ENCODE measurements at places on chromosomes 5 and 9. TPM values are rescaled to one million over a fixed set of nuclear protein-coding genes. Genes with fewer than 3 reads are reported as not detected.

C5orf58 gene
- polyA plus RNA-seq: 1.0 TPM

TRAF1 gene
- polyA plus RNA-seq: 6.5 TPM

GPRIN1 gene
- polyA plus RNA-seq: 7.0 TPM

FAM221B gene
- 0.10 TPM for polyA plus RNA-seq

EEIG1 gene
- polyA plus RNA-seq: 55.2 TPM

TNC gene
- 19.9 TPM for polyA plus RNA-seq

ANGPTL2 gene
- polyA plus RNA-seq: 15.5 TPM

CDKN2B gene
- 21.7 TPM for polyA plus RNA-seq

GRCh38 chr9:20236676-20237075 lies 385.6 kb downstream of the MLLT3 start:
- no peak overlapping the region for H3K27ac ChIP-seq
- no peak overlapping the region for H3K4me3 ChIP-seq
- no peak for DNase-seq
- no peaks in the 10 kb centered on the region for H3K36me3 ChIP-seq
- H3K27me3 ChIP-seq: no peaks in the 10 kb centered on the region

DNA sequence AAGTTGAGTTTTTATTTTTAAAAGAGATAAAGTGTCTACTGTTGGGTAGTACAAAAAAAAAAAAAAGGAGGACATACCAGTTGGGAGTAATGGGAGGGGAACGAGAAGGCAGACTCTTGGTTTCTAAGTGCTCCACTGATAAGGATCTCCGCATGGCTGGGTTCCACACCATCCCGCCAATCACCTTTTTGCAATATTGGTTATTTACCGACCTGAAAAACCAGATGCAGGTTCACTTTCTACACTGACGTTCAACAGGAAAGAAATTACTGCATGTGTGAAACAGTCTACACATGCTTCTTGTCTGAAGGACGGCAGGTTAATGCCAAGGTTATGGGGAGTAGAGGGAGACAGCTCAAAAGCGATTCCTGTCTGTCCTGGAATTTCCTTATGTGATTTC lies 75.5 kb downstream of the PTPN3 start:
- peaks cover 60% of the 10 kb centered on the region for H3K36me3 ChIP-seq
- no peak for DNase-seq
- H3K27ac ChIP-seq: no peak overlapping the region
- H3K4me1 ChIP-seq: no peaks in the 10 kb centered on the region
- H3K27me3 ChIP-seq: no peaks in the 10 kb centered on the region

DNA sequence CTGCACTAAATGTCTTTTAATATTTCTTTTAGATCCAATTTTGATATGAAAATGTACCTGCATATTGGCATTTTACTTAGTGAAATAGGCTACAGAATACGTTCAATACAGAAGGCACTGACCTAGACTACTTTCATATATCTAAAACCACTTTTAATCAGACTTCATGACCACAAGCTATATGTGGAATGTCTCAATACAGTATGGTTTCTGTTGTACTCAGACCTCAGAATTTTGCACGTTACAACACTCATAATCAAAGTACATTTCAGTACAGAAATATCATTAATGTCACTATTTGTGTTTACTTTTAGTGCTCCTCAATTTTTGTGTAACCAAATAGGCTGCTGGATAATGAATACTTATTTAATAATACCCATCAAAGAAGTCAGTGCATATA lies 74.8 kb downstream of the MEF2C start:
- no peaks in the 10 kb centered on the region for H3K4me1 ChIP-seq
- H3K27ac ChIP-seq: no peak overlapping the region
- no peak for DNase-seq

DNA sequence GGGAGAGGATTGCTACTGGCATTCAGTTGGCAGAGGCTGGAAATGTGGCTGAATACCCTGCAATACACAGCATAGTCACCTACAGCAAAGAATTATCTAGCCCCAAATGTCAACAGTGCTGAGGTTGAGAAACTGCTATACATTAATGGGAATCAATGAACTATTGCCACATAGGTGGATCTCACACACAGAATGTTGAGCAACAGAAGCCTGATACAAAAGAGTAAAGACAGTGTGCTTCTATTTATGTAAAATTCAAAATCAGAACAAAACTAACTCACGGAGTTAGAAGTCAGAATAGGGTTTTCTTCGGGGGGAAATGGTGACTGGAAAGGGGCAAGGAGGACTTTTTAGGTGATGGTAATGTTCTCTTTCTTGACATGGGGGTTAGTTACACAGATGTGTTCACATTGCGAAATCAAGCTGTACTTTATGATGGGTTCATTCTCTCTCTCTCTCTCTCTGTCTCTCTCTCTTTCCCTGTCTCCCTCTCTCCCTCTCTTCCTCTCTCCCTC lies 45.7 kb upstream of the PANK3 start:
- no peak overlapping the region for H3K4me3 ChIP-seq
- no peaks in the 10 kb centered on the region for H3K27me3 ChIP-seq
- no peaks in the 10 kb centered on the region for H3K36me3 ChIP-seq

DNA sequence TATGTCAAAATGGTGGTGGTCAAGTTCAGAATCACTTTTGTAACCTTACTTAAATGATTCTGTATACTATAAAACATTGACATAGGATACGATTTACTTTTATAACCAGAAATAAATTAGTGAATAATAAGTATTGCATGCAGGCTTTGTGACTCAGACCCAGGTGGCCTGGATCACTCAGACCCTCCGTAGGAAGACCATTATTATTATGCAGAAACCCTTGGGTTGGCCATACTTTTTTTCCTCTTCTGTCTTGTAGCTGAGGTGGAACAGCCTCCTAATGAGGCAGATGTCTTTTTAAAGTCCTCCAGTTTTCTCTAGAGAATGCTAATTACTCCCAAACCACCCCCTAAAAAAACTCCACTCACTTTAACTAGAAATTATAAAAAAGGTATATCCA lies 121.9 kb downstream of the LPAR1 start:
- DNase-seq: no peak
- no peak overlapping the region for H3K27ac ChIP-seq
- no peaks in the 10 kb centered on the region for H3K36me3 ChIP-seq
- H3K27me3 ChIP-seq: no peaks in the 10 kb centered on the region
- no peak overlapping the region for H3K4me3 ChIP-seq

DNA sequence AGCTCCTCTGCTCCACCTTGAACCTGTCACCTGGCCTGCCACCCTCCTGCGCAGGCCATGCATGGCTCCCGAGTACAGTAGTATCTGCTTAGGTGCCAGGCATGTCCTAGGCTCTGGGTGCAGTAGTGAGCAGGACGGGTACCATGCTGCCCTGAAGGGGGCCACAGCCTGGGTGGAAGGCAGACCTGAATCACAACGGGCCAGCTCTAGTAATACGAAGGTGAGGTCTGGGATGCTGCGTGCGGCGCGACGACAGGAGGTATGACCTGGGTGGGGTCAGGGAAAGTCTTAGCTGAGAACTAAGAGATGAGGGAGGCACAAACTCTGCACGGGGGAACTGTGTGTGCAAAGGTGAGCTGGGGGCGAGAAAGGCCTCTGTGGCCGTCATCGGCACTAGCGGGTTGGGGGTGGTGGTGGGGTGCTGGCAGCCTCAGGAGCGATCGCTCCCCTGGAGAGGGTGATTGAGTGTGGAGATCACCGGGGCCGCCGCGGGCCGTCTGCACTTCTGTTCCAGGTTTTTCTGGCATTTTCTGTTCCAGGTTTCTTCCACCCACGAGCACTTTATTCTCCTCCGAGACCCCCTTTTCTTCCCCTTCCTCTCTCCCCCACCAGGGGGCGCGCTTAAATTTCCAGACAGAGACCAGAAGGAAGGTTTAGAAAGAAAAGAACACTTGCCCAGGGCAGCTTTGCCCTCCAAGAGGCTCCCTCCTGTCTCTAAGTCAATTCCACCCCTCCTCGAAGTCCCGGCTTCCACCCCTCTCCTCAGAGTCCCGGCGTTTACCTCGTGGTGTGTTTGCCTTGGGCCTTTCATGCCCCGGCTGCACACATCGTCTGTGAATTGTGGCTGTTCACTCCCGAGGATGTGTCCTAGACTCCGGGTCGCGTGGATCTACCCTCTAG lies 15.1 kb downstream of the PDLIM4 start:
- peaks cover 16% of the 10 kb centered on the region for H3K36me3 ChIP-seq
- peak overlapping the region; percentile 11 for H3K27ac ChIP-seq
- DNase-seq: no peak

- no peak overlapping the region for H3K27ac ChIP-seq
- DNase-seq: no peak
- H3K27me3 ChIP-seq: no peaks in the 10 kb centered on the region
- no peaks in the 10 kb centered on the region for H3K4me1 ChIP-seq
These were observed 199.9 kb downstream of the AOPEP start for GRCh38 chr9:94926431-94926800.

- no peak for DNase-seq
- no peaks in the 10 kb centered on the region for H3K27me3 ChIP-seq
- H3K36me3 ChIP-seq: peaks cover 3% of the 10 kb centered on the region
- peaks cover 7% of the 10 kb centered on the region for H3K4me1 ChIP-seq
- no peak overlapping the region for H3K4me3 ChIP-seq
These were observed 283.7 kb downstream of the CRB2 start for GRCh38 chr9:123639743-123640142.

GRCh38 chr5:27318701-27319100 lies 280.3 kb upstream of the CDH9 start:
- no peak for DNase-seq
- no peaks in the 10 kb centered on the region for H3K36me3 ChIP-seq
- H3K4me3 ChIP-seq: no peak overlapping the region
- H3K27me3 ChIP-seq: no peaks in the 10 kb centered on the region
- no peaks in the 10 kb centered on the region for H3K4me1 ChIP-seq

GRCh38 chr9:88922091-88922490 lies 69.2 kb upstream of the S1PR3 start:
- no peak overlapping the region for H3K4me3 ChIP-seq
- no peak overlapping the region for H3K27ac ChIP-seq
- H3K27me3 ChIP-seq: no peaks in the 10 kb centered on the region
- no peaks in the 10 kb centered on the region for H3K36me3 ChIP-seq

DNA sequence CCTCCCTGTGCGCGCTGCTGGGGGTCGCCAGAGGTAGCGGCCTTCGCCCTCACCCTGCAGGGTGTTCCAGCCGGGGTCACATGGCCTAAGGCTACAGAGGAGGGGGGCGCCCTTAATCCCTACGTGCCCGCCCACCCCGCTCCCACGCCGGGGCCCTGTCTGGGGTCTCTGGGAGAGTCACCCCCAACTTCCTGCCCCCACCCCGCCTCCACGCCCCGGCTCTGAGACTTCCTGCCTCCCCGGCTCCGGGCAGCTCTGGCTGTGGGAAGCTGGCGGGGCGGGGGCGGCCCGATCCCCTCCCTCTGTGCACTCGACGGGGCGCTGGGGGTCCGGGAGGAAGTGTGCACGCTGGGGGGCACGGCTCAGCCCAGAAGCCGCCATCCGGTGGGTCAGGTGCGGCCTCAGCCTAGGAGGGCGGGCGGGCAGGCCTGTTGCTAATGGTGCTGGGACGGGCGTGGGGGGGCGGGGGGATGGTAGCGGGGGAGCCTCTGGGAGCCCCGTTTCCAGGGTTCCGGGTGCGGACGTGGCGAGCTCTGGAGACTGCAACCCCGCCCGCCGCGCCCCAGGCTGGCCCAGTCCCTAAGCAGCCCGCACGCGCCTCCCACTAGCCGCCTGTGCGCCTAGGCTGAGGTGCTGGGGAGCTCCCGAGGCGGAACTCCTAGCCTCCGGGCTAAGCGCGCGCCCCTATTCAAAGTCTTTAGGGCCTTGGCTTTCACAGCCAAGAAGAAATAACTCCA lies 61.6 kb downstream of the CXXC5 start:
- peak overlapping the region; percentile 65 for H3K4me3 ChIP-seq
- peak; percentile 54 for DNase-seq
- peak overlapping the region; percentile 78 for H3K27ac ChIP-seq
- H3K4me1 ChIP-seq: peaks cover 32% of the 10 kb centered on the region
- no peaks in the 10 kb centered on the region for H3K36me3 ChIP-seq

DNA sequence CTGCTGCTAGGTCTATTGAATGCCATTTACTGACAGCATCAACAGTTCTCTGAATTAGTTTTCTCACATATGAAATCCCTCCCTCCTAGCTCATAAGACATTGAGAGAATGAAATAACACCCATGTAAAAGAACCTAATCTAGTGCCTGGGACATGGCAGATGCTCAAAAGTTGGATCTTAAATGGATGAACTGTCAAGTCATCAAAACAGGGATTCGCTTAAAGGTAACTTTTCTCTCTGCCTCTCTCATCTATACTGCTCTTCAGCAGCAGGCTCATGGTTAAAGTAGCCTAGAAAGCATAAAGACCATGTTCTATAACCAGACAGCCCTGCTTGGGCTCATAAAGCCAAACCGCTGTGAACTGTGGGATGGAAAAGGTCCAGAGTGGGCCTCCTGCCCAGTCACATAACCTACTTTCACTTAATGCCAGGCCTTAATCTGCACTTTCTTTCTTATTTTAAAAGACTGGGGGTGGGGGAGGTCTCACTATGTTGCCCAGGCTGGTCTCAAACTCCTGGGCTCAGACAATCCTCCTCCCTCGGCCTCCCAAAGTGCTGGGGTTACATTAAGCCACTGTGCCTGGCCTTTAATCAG lies 3.7 kb downstream of the TMEM245 start:
- H3K27ac ChIP-seq: no peak overlapping the region
- no peaks in the 10 kb centered on the region for H3K36me3 ChIP-seq
- peaks cover 11% of the 10 kb centered on the region for H3K4me1 ChIP-seq
- no peaks in the 10 kb centered on the region for H3K27me3 ChIP-seq
- no peak overlapping the region for H3K4me3 ChIP-seq

DNA sequence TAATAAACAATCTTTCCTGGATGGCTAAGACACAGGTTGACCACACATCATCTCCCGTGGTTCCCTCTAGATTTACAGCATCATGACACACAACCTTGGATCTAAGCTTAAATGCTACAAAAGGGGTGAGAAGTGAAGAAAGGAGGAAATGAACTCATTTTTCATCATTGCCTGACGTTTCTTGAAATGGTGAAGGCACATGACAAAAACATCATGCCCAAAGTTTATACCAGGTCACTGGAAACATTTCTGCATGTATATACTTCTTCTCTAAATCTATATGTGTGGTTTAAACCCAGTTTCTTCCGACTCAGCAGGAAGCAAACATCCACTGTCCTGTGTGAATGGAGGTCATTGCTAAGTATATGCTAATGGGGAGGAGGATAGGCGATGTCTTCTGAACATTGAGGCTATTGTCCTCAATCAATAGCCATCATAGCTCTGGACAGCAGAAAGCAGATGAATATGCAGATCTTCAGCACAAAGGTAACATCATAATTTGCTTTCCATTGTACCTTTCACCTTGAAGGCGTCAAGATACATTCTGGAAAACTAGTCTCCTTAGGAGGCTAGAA lies 137.4 kb downstream of the MED27 start:
- no peaks in the 10 kb centered on the region for H3K4me1 ChIP-seq
- H3K36me3 ChIP-seq: no peaks in the 10 kb centered on the region

GRCh38 chr5:33105521-33105941 lies 335.2 kb upstream of the TARS1 start:
- no peak for DNase-seq
- H3K27ac ChIP-seq: no peak overlapping the region
- no peaks in the 10 kb centered on the region for H3K4me1 ChIP-seq
- no peaks in the 10 kb centered on the region for H3K27me3 ChIP-seq

- DNase-seq: no peak
- no peak overlapping the region for H3K27ac ChIP-seq
- peaks cover 55% of the 10 kb centered on the region for H3K27me3 ChIP-seq
- H3K4me1 ChIP-seq: peaks cover 7% of the 10 kb centered on the region
- no peaks in the 10 kb centered on the region for H3K36me3 ChIP-seq
- H3K4me3 ChIP-seq: no peak overlapping the region
These were observed 66.2 kb downstream of the FOXD1 start for GRCh38 chr5:73382401-73382740.

All from large intestine (tissue), 12 donors.